AML-193 (cell line): ENCODE measurements at places on chromosomes 7 and 10.

DNA sequence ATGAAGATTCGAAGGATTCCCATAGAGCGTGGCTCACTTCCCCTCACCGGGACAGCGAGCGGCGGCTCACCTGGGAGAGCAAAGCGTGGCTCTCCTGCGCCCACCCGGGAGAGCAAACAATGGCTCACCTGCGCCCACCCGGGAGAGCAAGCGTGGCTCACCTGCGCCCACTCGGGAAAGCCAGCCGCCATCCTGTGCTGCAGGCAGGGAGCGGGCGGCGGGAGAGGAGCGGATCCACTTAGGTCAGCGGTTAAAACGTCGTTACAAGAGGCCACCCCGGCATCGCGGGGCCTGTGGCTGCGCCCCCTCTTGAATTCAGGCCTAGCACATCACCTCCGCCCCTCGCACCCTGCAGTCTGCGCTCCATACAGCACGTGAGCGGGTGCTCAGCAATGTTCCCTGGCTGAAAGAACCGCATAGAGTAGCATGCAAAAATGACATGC lies 461 bp upstream of the FIGNL1 start:
- DNase-seq, result no peak

GRCh38 chr7:97014145-97014750 lies 8.9 kb downstream of the DLX6 start:
- no peak for DNase-seq

DNA sequence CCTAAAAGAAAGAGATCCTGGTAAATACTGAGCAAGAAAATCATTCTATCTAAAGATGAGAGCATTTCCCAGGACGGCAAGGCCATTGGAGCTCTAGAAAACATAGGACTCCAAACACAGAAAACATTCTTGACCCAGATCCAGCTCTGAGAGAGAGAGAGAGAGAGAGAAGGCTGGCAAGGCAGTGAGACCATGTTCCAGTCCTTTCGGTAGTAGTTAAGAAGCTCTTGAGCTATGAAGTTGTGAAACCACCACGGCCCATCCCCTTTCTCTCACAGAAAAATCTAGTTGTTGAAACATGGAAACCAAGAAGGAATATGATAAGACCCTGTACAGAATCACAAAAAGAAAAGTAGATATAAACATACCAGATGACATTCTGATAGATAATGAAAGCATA lies 212.4 kb upstream of the NPSR1 start:
- DNase-seq, result no peak

- DNase-seq, result no peak
Observed at GRCh38 chr7:92612501-92612900, 22.3 kb upstream of the FAM133B start.

DNA sequence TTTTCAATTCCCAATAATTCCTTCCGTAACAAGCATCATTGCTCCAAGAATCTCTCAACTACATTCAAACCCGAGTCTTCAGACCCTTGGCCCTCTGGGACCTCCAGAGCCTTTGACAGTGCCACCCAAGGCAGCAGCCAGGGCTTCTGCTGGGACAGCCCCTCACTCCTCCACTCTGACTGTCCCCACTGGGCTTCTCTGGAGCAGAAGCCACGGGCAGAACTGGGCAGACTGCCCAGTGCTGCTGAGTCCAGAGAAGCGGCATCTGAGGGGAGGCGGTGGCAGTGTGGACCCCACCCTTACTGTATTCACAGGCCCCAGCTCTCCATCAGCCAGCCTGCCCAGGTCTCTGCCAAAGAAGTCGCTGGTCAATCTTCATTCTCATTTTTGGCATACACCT lies 8.8 kb downstream of the CYREN start:
- no peak for DNase-seq

DNA sequence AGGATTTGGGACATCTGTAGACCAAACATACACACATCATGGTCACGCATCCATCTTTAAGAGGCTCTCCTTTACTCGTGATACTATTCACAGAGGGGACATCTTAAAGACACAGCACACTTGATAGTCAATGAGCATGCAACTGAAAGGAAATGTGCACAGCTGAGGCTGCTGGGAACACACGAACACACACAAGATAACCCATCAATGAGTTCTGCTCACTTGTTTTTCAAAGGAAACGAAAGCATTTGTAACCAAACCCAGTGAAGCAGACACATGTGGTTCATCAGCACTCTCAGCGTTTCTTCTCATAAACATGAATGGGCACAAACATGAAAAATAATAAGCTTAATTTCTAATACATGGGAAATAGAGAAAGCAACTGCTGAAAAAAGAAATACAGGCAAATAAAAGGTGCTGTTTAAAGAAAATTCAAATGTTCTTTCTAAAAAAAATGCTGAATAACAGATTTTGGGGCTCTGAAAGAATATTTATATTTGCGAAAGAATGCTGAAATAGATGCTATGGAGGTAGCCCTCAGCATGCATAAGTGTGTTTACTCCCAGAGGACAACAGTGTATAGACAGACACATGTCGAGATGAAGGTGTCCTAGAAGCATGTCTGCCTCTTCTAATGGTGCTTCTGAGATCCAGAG lies 59.7 kb upstream of the LAMB4 start:
- DNase-seq, result no peak

GRCh38 chr7:68680235-68680872 lies 917.9 kb upstream of the AUTS2 start:
- no peak for DNase-seq
